Fibroblast of pulmonary artery (primary cell): ENCODE measurements at places on chromosomes 16 and 17.

GRCh38 chr16:17104654-17105053, 366.1 kb downstream of the XYLT1 start:
- no peak for DNase-seq

GRCh38 chr17:38425031-38425430, 3.2 kb upstream of the ARHGAP23 start:
- no peak for DNase-seq

DNA sequence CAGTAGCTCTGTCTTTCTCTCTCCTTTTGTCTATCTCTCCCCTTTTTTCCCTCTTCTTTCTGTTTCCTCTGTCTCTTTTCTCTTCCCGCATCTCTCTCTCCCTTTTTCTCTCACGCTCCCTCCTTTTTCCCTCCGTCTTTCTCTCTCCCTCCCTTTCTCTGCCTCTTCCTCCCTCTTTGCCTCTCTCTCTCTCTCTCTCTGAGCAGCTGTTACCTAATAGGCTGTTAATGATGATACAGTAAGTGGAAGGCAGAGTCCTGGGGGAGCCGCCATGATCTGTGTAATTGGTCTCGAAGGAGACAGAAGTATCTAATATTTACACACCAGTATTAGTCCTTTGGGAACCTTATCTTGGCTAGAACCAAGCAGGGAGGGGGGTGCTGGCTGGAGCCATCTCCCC, 136.1 kb upstream of the CIBAR2 start:
- no peak for DNase-seq

DNA sequence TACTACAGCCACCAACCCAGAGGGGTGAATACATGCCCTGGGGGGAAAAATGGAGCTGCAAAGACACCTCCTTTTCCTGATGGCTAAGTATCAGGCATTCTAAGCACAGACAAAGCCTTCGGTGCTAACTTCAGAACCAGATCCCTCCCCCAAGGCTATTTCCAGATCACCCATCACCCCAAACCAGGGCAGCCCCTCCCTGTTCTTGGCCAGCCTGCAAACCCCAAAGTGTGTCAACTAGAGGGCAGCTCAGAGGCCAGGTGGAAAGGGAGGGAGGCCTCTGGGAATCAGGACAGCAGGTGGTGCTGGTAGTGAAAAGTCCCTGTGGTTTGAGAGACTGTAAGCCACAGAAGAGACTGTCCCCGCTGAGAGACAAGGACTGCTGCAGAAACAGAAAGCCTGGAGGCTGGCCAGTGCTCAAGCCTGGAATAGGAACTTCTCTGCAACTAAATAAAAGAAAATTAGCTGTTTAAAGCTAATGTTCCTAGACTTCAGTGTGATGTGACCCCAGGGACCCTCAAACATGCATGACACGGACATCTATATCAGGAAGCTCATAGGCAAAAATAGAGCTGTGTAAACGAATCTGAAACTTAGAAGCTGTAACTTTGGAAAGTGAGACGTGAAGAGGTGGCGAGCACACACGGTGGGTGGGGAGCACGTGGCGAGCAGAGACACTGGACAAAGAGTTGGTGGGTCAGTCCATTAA, 9.1 kb downstream of the TUBG1 start:
- no peak for DNase-seq

GRCh38 chr17:39960524-39961041, 2.2 kb upstream of the GSDMA start:
- no peak for DNase-seq

GRCh38 chr17:28475151-28475900, 1.9 kb downstream of the SLC13A2 start:
- no peak for DNase-seq

GRCh38 chr17:62778990-62779681, 29.0 kb downstream of the MARCHF10 start:
- peak; percentile 88 for DNase-seq

- DNase-seq, result no peak
Observed at GRCh38 chr16:47511882-47512281, 50.8 kb downstream of the PHKB start.

- peak; percentile 81 for DNase-seq
Observed at GRCh38 chr16:83906683-83907082, 7.8 kb downstream of the MLYCD start.

DNA sequence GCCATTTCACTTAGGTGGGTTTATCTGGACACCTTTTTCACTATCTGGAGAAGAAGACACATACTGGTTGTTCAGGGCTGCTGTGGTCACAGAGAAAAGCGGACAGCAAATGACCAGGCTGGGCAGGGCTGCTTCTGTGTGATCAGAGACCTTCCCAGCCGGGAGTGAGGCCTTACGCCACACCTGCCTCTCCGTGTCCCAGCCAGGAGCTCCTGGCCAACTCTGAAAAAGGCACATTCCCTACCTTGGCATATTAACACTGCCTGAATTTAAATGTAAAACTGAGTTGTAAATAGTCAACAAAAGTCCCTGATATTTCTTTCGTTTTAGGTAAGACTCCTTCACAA, 9.1 kb upstream of the SOST start:
- no peak for DNase-seq

DNA sequence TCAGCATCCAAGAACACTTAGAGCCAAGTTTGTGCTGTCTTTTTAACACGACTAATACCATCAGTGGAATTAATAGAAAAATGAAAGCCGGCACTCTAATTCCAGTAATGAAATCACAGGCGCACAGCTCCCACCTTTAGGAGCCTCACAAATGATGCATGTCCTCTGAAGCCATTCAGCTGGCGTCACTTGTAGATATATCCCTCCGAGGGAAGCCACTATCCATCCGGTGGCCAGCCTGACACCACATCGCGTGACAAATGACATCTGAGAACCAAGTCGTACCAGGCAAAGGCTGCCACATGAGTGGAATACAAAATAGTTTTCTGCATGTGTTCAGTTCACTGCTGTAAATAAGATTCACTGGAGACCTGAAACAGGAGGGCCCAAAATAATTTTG, 205.6 kb downstream of the GRIN2A start:
- no peak for DNase-seq

GRCh38 chr16:22318690-22319358, 21.6 kb downstream of the POLR3E start:
- peak; percentile 48 for DNase-seq

- no peak for DNase-seq
Observed at GRCh38 chr17:8145811-8146210, 6.4 kb downstream of the PER1 start.

DNA sequence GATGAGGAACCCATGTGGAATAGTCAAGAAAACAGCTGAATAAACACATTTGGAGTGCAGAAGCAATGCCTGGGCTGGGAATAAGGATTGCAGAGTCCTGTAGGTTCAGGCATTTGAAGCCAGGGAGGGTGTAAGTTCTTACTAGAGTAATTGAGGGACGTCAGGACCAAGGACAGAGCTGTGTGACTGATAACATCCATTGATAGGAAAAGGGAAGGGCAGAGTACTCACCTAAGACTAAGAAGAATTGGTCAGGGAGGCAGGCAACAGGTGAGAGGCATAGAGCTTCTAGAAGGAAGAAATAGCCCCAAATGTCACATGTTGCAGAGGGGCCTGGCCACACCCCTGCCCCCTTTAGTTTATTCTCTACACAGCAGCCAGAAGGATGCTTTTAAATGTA, 79.8 kb upstream of the TMEM132E start:
- peak; percentile 34 for DNase-seq

DNA sequence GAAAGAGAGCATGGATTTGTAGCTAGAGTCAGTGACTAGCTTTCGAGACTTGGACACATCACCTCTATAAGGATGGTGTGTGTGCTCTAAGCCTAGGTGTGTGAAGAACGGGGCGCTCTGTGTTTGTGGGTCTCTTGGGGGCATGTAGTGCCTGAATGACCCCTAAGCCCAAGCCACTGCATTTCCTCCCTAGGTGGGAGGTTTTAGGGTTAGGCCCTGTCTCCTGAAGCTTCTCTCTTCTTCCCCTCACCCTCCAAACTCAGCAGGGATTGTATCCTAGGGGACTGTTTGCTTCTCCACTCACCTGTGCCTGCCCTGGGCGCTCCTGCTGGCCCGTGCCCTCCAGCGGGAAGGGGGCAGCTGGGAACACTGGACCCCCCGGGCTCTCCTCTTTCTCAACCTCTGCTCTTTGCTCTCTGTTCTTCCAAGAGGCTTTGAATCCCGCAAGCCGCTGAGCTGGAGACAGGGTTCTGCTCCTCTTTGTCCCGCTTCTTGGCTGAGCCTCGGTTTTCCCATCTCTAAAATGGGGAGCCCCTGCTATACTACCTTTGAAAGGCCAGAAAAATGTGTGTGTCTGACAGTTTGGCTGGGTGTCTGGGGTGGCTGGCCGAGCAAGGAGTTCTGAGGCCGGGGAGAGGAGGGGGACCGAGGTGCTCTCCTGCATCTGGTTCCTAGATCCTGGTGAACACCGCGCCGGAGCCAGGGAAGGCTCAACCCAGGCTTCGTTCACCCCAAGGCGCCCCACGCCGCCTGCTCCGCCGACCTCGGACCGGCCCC, 810 bp downstream of the CYGB start:
- DNase-seq, result no peak
